ENCODE measurements at places on chromosomes 12 and 14.

DNA sequence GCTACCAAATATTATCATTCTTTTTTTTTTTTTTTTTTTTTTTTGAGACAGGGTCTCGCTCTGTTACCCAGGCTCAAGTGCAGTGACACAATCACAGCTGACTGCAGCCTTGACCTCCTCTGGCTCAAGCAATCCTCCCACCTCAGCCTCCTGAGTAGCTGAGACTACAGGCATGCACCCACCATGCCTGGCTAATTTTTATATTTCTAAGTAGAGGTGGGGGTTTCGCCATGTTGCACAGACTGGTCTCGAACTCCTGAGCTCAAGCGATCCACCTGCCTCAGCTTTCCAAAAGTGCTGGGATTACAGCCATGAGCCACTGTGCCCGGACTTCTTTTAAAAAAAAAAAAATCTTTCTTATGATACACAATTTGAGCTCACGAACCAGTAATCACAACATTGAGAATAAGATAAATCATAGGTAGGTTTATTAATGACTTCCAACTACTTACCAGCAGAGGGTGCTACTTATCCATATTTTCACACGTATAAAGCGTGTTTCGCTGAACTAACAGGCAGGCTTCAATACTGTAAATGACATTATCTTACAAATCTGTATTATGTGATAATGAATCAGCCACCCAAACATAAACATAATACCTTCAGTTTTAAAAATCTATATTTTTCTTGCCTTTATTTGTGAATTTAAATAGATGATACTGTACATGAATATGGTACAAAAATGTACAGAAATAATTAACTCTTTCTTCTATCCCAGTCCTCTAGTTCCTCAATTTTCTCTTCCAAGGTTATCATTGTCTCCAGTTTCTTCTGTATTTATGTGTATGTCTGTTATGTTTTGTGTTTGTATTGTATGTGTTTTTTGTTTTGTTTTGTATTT lies 42.5 kb upstream of the BCAT1 start:
- no peak for DNase-seq

DNA sequence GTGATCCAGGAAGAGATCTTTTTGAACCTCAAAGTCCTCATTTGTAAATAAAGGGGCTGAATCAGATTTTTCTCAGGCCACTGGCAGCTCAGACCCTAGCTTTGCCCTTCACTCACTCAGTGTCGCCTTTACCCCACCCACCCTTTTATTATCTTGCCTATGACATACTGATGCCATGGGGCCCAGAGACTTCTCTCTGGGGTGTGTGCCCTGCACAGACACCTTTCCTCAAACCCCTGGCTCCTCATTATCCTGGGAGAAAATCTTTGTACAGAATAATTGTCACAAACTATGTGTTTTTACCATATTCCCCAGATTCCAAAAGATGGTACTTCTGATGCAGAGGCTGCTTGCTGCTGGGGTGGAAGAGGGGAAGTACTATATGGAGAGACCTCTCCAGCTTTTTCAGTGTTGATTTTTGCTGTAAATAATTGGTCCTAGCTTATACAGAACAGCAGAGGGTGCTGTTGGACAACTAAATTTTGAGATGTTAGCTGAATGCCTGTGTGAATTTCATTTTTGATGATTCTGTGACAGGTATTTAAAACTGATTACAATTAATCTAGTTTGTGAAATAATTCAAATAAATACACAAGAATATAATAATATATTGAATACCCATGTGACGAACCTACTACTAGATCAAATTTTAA lies 53.9 kb upstream of the DCD start:
- DNase-seq = no peak

GRCh38 chr12:44525806-44526654 lies 350.1 kb downstream of the NELL2 start:
- DNase-seq = no peak

DNA sequence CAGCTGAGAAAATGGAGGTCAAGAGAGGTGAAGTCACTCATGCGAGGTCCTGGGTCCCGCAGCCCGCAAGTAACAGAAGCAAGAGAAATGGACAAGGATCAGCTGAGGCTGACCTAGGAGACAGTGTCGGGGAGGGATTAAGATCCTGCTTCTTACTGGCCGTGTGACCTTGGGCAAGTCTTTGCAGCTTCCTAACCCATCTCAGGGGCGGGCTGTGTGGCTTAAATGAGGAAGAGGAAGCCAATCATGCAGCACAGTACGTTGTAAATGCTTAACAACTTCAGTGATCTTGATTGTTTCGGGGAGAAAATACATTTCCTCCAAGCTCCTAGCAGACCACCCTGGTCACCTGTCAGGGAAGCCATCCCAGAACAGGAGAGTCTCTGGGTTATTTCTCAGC lies 7.1 kb upstream of the PGF start:
- no peak for DNase-seq

DNA sequence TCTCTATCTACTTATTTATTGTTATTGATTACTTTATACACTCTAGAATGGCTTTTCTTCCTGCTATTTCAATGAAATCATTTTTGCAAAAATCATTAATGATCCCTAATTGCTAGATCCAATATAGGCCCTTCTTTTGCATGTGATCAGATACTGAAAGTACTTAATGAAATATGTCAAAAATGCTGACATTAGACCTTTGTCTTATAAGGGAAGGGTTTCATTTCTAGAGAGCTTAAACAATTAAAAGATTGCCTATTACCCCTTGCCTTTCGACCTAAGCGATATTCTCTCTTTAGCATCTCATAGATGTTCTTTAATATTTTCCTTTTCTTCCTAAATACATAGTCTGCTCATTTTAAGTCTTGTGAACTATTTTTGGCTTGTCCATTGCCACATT lies 101.1 kb downstream of the KTN1 start:
- no peak for DNase-seq

GRCh38 chr12:130375296-130376287 lies 37.9 kb downstream of the PIWIL1 start:
- no peak for DNase-seq

GRCh38 chr12:6946033-6946919 lies 2.5 kb downstream of the C12orf57 start:
- no peak for DNase-seq

GRCh38 chr14:52619687-52620086 lies 67.1 kb downstream of the GPR137C start:
- no peak for DNase-seq

GRCh38 chr14:51430633-51431032 lies 190.6 kb downstream of the TMX1 start:
- DNase-seq = no peak

All from iPS DF 19.7 (cell line).